ENCODE measurements at places on chromosomes 16 and 17.

DNA sequence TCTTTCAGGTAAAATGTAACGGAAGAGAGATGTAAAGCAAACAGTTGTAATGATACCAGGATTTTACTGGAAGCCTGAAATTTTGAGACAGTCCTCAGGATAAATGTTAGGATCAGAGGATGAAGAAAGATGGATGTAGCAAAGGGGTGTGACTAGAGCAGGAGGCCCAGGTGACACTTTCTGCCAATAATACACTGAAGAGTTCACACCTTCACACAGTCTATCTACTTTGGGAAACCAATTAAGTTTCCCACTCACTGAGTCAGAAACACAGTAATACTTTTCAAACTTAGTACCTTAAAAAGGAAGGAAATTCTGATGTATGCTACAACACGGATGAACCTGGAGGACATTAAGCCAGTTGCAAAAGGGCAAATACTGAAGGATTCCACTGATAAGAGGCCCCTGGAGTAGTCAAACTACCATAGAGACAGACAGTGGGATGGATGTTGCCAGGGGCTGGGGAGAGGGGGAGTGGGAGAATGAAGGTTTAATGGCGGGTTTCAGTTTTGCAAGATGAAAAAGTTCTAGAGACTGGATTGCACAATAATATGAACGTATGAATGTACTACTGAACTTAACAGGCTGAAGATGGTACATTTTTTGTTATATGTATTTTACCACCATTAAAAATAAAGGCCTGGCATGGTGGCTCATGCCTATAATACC lies 62.3 kb downstream of the CYTH1 start:
- DNase-seq: no peak

- no peak for DNase-seq
These were observed 12.9 kb upstream of the CACNG4 start for GRCh38 chr17:66951605-66951953.

GRCh38 chr16:62102588-62102987 lies 66.3 kb upstream of the CDH8 start:
- DNase-seq: no peak

DNA sequence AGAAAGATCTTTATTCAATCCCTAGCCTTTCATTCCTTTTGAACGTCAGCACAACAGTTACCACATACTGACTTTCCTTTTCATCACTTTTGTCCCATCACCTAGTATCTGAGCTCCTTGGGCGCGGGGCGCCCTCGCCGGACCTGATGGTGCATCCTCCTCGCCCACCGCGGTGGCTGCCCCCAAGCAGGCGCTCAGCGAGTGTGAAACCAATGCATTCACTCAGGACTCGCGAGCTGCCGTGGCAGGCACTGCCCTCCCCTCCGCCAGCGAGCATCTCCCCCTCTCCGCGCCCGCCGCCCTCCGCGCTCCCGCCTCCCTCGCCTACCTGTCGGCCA lies 756 bp downstream of the KLHL11 start:
- DNase-seq: no peak

DNA sequence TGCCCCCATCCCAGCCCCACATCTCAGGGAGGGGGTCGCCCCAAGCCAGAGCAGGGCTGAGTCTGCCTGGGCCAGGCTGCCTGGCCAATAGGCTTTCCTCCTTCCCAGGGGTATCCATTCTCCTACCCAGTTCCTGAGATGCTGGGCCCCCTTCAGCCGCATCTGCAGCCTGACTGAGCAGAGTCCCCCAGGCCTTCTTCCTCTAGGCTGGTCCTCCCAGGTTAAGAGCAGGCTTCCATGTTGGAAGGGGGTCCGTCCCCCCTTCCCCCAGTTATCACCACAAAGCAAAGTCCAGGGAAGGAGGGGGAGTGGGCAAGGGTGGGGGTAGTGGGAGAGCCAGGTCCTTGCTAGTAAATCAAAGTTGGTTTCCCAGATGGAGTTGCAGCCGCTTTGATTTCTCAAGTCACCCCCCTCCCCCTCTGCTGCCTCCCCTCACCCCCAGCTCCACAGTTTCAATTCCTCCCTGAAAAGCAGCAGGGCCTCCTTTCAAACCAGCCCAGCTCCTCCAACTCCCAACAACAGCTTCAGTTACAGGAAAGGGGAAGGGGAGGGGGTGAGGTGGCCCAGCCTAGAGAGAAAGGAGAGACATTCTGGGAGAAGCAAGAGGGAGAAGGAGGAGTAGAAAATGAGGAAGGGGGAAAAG lies 9.5 kb upstream of the FZD2 start:
- no peak for DNase-seq

GRCh38 chr16:56988948-56989945 lies at the start of gene NLRC5:
TSS of gene NLRC5 (plus strand) at chr16:56989557. CDS start at chr16:57020713, 31,156 bp downstream.
- peak; percentile 89 for DNase-seq

GRCh38 chr16:66115373-66115772 lies 251.1 kb upstream of the CDH5 start:
- no peak for DNase-seq

DNA sequence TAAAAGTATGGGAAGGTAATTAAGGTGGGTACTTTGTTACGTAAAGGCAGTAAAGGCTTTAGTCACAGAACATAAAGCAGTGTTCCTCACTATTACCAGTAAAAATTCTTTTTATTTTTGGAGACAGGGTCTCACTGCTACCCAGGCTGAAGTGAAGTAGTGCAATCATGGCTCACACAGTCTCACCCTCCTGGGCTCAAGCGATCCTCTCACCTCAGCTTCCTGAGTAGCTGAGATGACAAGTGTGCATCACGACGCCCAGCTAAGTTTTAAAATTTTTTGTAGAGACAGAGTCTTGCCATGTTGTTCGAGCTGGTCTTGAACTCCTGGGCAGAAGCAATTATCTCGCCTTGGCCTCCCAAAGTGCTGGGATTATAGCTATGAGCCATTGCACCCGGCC lies 80.5 kb downstream of the CREBBP start:
- DNase-seq: no peak

GRCh38 chr17:63356337-63356757 lies 89.8 kb downstream of the CYB561 start:
- DNase-seq: no peak

DNA sequence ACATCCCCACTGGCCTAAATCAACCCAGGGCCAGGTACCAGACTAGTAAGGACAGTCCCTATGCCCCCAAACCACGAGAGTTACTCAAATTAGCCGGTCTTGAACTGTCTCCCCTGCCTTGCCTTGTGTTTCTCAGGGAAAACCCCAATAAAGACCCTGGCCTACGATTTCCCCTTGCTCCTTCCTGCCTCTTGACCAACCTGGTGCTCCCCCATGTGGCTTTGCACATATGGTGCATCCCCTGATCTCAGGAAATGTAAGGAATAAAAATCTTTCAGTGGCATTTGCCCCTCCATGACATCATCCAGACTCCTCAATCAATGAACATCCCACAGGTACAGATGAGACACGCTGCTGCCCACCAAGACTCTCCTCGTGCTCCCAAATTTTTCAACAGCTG lies 87.9 kb downstream of the ZNF18 start:
- no peak for DNase-seq

GRCh38 chr16:89241187-89242007 lies 23.9 kb downstream of the ZNF778 start:
- DNase-seq: peak; percentile 62

All from stimulated activated CD4-positive, alpha-beta T cell treated with anti-CD3 and anti-CD28 coated beads, Interleukin-4, amount 100 ng/mL, for 48 hours (primary cell).